ENCODE measurements at places on chromosomes 6 and 20. TPM values are rescaled to one million over a fixed set of nuclear protein-coding genes. Genes with fewer than 3 reads are reported as not detected.

Gene CCN5
- total RNA-seq, result 0.84 TPM

Gene OPN5
- not detected for total RNA-seq

Gene MEI4
- not detected for total RNA-seq

Gene MUC22
- not detected for total RNA-seq

Gene LY6G6F
- not detected for total RNA-seq

Gene SNRPB2
- total RNA-seq, result 36.7 TPM

Gene PKHD1
- total RNA-seq, result 0.08 TPM

Gene ID4
- total RNA-seq, result 2.4 TPM

Gene FAM184A
- 0.56 TPM for total RNA-seq

Gene HLA-DMB
- 6.7 TPM for total RNA-seq

Gene MOCS1
- total RNA-seq, result 15.7 TPM

Measured in colonic mucosa (tissue), 4 donors.